Progenitor cell of endocrine pancreas (in vitro differentiated cells): ENCODE measurements at places on chromosomes 16 and 17.
A peak's percentile ranks its signal among the peaks of the same experiment; 100 is the strongest.

GRCh38 chr16:79312502-79312901, 288.0 kb downstream of the MAF start:
- peaks cover 15% of the 10 kb centered on the region for H3K4me1 ChIP-seq
- H3K4me3 ChIP-seq: no peak overlapping the region
- DNase-seq: no peak
- no peaks in the 10 kb centered on the region for H3K36me3 ChIP-seq
- H3K27ac ChIP-seq: no peak overlapping the region

DNA sequence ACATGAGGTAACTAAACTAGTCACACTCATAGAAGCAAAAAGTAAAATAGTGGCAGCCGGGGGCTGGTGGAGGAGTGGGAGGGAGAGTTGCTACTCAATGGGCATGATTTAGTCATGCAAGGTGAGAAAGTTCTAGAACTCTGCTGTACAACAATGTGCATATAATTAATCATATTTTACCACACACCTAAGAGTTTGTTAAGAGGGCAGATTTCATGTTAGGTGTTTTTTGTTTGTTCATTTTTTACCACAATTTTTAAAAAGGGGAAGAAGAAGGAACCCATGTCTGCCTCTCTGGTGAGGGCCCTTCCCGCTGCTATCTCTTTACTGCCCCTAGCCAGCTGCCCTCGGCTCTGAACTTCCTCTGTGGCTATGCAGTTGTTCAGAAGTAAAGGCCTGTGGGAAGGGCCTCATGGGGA, 11.2 kb downstream of the CD300LB start:
- no peak for DNase-seq
- H3K36me3 ChIP-seq: peaks cover 2% of the 10 kb centered on the region
- H3K4me3 ChIP-seq: no peak overlapping the region
- no peak overlapping the region for H3K27ac ChIP-seq
- H3K4me1 ChIP-seq: no peaks in the 10 kb centered on the region

DNA sequence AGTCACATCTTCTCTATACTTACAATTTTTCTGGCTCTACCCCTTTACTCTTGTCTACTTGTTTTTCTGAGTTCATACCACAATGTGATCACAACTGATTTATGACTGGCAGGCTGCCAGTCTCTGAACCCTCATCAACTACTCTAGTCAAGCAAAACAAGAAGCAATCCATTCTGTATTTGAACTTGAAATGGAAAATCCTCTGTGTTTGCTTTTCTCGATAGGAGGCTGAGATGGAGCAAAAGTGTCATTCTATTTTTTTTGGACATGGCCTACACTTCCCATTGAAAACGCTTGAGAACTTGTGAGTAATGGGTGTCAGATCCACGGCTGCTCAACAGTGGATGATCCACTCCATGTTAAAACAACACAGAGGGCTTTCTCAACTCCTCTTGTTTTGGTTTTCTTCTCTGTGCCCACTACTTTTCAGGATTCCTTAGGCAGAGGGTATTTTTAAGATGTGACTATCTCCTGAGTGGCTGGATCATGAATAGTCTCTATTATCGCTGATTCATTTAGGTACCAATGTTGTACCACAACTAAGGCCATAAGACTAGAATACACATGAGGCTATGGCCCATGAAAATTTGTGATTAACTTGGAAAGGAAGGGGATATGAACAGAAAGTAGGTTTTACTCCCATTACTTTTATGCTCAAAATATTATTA, 11.7 kb downstream of the TMEM100 start:
- H3K4me3 ChIP-seq: no peak overlapping the region
- H3K4me1 ChIP-seq: peaks cover 5% of the 10 kb centered on the region
- peaks cover 11% of the 10 kb centered on the region for H3K27me3 ChIP-seq
- H3K27ac ChIP-seq: no peak overlapping the region
- no peaks in the 10 kb centered on the region for H3K36me3 ChIP-seq
- no peak for DNase-seq

- no peak overlapping the region for H3K27ac ChIP-seq
- no peak for DNase-seq
- H3K27me3 ChIP-seq: no peaks in the 10 kb centered on the region
- H3K4me1 ChIP-seq: peaks cover 5% of the 10 kb centered on the region
Observed at GRCh38 chr17:30449480-30449879, 27.7 kb upstream of the GOSR1 start.

- no peak overlapping the region for H3K27ac ChIP-seq
- no peaks in the 10 kb centered on the region for H3K4me1 ChIP-seq
- no peak overlapping the region for H3K4me3 ChIP-seq
- no peaks in the 10 kb centered on the region for H3K36me3 ChIP-seq
- no peaks in the 10 kb centered on the region for H3K27me3 ChIP-seq
Observed at GRCh38 chr17:27473748-27474609, 17.7 kb downstream of the KSR1 start.

- H3K4me3 ChIP-seq: no peak overlapping the region
- H3K4me1 ChIP-seq: no peaks in the 10 kb centered on the region
- no peak for DNase-seq
- H3K27ac ChIP-seq: no peak overlapping the region
- H3K36me3 ChIP-seq: peaks cover 27% of the 10 kb centered on the region
- H3K27me3 ChIP-seq: no peaks in the 10 kb centered on the region
Observed at GRCh38 chr17:80372456-80372855, 42.5 kb upstream of the ENDOV start.

- DNase-seq: no peak
- H3K27me3 ChIP-seq: peaks cover 31% of the 10 kb centered on the region
- peaks cover 11% of the 10 kb centered on the region for H3K4me1 ChIP-seq
Observed at GRCh38 chr16:67419502-67419901, 3.2 kb upstream of the ZDHHC1 start.

DNA sequence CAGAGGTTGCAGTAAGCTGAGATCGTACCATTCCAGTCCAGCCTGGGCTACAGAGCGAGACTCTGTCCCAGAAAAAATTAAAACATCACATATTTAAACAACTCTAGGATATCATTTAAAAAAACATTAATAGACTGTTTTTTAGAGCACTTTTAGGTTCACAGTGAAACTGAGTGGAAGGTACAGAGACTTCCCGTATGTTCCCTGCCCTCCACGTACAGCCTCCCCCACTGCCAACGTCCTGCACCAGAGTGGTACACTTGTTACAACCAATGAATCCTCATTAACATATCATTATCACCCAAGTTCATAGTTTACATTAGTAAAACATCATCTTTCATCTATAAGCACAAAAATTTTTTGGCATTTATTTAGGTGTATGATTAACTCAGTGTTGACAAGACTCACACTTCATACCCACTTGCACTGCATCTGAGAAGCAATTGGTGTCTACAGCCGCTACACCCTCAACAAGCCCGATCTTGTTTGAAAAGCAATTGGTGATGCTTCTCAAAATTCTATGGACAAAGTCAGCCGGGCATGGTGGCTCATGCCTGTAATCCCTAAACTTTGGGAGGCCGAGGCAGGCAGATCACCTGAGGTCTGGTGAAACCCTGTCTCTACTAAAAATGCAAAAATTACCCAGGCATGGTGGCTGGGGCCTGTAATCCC, 39.9 kb upstream of the STH start:
- no peaks in the 10 kb centered on the region for H3K36me3 ChIP-seq
- H3K27ac ChIP-seq: no peak overlapping the region
- peaks cover 2% of the 10 kb centered on the region for H3K27me3 ChIP-seq
- peaks cover 7% of the 10 kb centered on the region for H3K4me1 ChIP-seq
- H3K4me3 ChIP-seq: no peak overlapping the region
- DNase-seq: no peak

GRCh38 chr16:16120382-16121184, 102.7 kb downstream of the ABCC6 start:
- H3K27ac ChIP-seq: peak overlapping the region; percentile 87
- DNase-seq: no peak
- H3K4me3 ChIP-seq: peak overlapping the region; percentile 17
- no peaks in the 10 kb centered on the region for H3K4me1 ChIP-seq

GRCh38 chr16:81902025-81902424, 109.2 kb downstream of the SDR42E1 start:
- no peak overlapping the region for H3K27ac ChIP-seq
- peaks cover 3% of the 10 kb centered on the region for H3K36me3 ChIP-seq
- DNase-seq: no peak
- no peak overlapping the region for H3K4me3 ChIP-seq

GRCh38 chr17:35390156-35390555, 16.7 kb upstream of the SLFN11 start:
- peaks cover 4% of the 10 kb centered on the region for H3K36me3 ChIP-seq
- H3K27me3 ChIP-seq: peaks cover 10% of the 10 kb centered on the region
- no peak overlapping the region for H3K4me3 ChIP-seq
- no peak overlapping the region for H3K27ac ChIP-seq
- DNase-seq: no peak

DNA sequence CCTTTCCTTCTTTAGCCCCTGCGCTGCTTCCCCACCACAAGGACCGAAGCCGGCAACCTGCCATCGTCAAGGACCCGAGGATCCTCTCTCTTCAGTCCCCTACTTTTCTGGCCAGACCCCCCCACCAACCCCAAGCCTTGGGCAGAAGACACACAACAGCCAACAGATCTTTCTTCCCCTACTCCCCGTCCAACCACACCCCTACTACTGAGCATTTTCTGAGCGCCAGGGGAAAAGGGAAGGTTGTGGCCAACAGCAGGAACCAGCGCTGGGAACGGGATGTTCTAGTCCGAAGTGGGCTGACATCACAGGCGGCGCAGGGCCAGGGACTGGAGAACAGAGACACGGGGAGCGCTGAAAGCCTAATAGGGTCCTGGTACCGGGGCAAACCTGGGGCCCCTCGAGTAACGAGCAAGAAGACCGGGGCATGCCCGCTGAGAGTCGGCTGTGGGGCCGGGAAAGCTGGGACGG, 528 bp downstream of the PER1 start:
- peaks cover 16% of the 10 kb centered on the region for H3K4me1 ChIP-seq
- H3K36me3 ChIP-seq: peaks cover 5% of the 10 kb centered on the region
- peak overlapping the region; percentile 97 for H3K27ac ChIP-seq
- H3K4me3 ChIP-seq: peak overlapping the region; percentile 82
- H3K27me3 ChIP-seq: no peaks in the 10 kb centered on the region

DNA sequence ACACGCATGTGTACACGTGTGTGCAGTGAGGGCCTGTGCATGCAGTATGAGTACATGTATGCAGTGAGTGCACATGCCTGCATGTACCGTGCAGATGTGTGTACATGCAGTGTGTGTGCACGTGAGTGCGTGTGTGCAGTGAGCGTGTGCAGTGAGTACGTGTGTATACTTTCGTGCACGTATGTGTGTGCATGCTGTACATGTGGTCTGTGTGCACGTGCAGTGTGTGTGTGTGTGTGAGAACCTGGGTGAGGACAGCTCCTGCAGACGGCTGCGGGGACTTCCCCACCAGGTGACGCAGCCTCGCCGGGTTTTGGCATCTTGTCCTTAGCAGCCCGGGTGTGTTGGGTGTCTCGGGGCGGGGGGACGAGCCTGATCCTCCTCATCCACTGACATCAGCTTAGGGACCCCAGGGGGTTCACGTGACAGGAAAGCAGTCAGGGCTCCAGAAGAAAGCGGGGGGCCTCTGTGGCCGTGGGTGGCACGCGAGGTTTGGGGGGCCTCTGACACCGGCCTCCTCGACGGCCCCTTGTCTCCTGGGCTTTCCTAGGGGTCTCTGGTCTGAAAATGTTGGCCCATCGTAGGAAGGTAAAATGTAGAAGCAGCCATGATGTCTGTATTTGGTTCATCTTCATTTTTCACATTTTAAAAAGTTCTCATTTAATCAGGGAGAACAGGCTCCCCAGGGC, 119.6 kb upstream of the ZNF750 start:
- H3K4me1 ChIP-seq: peaks cover 5% of the 10 kb centered on the region
- DNase-seq: no peak
- no peak overlapping the region for H3K27ac ChIP-seq
- no peak overlapping the region for H3K4me3 ChIP-seq
- no peaks in the 10 kb centered on the region for H3K27me3 ChIP-seq

- DNase-seq: no peak
- H3K27me3 ChIP-seq: no peaks in the 10 kb centered on the region
- no peaks in the 10 kb centered on the region for H3K4me1 ChIP-seq
- no peak overlapping the region for H3K4me3 ChIP-seq
Observed at GRCh38 chr17:31823014-31823413, 36.0 kb downstream of the COPRS start.

GRCh38 chr16:70665806-70666735, 19.7 kb downstream of the IL34 start:
- H3K27me3 ChIP-seq: no peaks in the 10 kb centered on the region
- H3K36me3 ChIP-seq: peaks cover 46% of the 10 kb centered on the region
- no peak overlapping the region for H3K27ac ChIP-seq
- H3K4me1 ChIP-seq: no peaks in the 10 kb centered on the region
- DNase-seq: no peak
